KBM-7 (cell line): ENCODE measurements at places on chromosomes 13 and 19.

- DNase-seq = peak; percentile 39
These were observed 1.3 kb downstream of the CYP4F3 start for GRCh38 chr19:15641901-15642491.

DNA sequence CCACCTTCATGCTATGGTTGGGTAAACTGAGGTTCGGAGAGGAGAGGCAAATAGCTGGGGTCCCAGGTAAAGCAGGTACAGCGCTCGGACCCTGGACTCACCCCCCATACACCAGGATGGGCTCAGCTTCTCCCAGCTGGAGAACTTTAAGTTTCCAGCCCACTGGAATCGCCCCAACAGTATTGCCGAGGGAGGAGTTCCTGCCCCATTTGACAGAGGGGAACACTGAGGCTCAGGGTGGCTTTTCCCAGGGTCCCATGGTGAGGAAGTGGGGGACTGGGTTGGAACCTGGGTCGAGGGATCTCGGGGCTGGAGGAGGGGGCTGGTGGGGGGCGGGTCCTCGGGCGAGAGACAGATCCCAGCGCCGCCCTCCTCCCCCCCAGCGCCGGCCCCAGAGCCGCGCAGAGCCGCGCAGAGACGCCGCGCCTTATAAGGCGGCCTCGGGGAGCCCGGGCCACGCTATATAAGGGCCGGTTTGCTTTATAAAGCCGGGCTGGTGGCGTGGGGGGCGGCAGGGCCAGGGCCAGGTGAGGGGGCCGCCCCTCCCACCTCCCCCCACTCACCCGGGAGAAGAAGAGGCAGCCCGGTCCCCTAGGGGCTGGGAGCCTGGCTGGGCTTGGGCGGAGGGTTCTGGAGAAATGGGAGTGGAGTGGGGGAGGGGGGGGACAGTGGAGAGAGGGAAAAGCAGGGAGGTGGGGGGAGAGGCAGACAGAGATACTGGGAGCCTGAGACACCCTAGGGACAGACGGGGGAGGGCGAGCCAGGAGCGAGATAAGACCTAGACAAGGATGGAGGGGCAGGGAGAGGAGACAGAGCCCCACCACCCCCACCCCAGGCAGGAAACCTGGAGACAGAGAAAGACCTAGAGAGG, 1.1 kb downstream of the CNN1 start:
- DNase-seq = no peak

DNA sequence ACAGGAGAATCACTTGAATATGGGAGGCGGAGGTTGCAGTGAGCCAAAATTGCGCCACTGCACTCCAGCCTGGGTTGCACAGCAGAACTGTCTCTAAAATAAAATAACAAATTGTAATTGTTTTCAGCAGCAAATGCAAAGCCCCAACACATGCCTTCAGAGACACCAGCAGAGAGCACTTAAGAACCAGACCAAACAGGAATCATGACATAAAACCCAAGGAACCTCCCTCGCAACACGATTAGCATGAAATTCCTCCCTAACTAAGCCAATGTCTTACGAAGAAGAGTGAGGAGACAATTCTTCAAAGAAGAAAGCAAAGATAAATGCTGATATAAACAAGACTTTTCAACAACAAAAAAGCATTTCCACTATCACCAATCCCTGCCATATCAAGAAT, 40.1 kb downstream of the PSPC1 start:
- DNase-seq = no peak

GRCh38 chr13:57638186-57638890, 6.8 kb downstream of the PCDH17 start:
- DNase-seq = no peak

GRCh38 chr13:24802074-24802473, 38.1 kb downstream of the RNF17 start:
- no peak for DNase-seq
